Stimulated activated CD8-positive, alpha-beta memory T cell treated with anti-CD3 and anti-CD28 coated beads, Interleukin-7, amount 100 ng/mL, for 1 hour (primary cell): ENCODE measurements at places on chromosomes 3 and 15.

GRCh38 chr15:86392874-86393273 is 313.2 kb downstream of the AGBL1 start:
- DNase-seq = no peak

DNA sequence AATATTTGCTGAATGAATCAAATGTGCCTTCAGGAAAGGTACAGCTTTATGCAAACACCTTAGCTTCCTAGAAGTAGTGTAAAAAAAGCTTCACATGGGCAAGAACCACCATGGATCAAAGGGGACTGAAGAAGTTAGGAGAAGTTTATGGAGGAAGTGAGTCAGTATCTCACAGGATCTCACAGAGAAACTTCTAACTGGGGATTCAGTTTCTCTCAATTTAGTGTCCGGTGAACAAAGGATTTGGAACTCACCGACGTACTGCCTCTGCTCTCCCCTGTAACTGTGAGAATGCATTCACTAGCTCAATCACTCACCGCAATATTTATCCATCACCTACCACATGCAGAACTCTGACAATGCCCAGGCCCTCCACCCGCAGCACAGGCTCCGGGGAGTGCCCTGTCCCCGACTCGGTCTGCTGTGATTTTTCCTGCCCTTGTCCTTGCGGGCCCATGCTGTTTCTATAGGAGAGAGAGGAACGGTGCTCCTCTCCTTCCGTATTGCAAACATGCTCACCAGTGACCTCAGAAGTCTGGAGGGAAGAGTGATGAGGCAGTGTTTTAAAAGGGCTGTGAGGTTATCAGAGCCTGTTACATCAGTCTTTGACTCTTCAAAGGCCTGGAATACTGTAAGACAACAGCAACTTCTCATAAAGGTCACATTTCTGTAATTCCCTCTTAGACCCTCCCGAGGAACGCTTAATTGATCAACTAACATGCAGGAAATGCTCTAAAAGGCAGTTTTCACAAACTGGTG is 222.5 kb upstream of the ICE2 start:
- DNase-seq = no peak

DNA sequence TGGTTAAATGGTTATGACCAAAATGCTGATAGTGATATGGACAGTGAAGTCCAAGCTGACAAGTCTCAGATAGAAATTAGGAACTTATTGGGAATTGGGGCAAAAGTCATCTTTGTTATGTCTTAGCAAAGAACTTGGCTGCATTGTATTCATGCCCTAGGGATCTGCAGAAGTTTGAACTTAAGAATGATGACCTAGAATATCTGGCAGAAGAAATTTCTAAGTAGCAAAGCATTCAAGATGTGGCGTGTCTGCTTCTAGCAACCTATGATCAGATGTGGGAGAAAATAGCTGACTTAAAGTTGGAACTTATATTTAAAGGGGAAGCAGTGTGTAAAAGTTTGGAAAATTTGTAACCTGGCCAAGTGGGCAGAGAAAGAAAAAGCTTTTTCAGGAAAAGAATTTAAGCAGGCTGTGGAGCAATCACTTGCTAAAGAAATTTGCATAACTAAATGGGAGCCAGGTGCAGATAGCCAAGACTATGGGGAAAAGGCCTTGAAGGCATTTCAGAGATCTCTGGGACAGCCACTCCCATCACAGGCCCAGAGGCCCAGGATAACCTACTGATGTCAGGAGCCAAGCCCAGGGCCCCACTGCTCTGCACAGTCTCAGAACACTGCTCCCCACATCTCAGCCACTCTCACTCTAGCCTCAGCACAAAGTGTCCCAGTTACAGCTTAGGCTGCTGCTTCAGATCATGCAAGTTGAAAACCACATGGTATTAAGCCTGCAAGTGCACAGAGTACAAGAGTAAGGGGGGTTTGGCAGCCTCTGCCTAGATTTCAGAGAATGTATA is 147.8 kb upstream of the TGFBR2 start:
- no peak for DNase-seq

DNA sequence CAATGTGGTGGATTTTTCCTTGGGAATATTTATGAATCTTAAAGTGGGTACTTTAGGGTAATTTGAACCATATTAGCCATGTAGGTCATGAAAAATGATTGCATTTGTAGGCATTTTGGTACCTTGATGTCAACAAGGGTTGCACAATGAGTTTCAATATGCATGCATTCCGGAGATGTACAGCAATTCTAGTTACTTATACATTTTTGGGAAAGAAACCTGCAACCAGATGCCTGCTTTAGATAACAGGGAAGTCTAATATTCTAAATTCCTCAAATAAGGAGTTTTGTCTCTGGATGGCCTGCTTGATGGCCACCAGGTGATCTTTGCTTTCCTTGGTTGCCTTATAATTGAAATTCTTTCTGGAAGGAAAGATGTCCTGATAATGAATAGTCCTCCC is 240.5 kb upstream of the SETMAR start:
- DNase-seq = no peak
